ENCODE measurements at places on chromosomes 2 and 18. TPM values are rescaled to one million over a fixed set of nuclear protein-coding genes. Genes with fewer than 3 reads are reported as not detected.
A peak's percentile ranks its signal among the peaks of the same experiment; 100 is the strongest.

- no peak for DNase-seq
- H3K27ac ChIP-seq, result no peak overlapping the region
Measured at GRCh38 chr2:184698476-184698875, 100.1 kb downstream of the ZNF804A start.

DNA sequence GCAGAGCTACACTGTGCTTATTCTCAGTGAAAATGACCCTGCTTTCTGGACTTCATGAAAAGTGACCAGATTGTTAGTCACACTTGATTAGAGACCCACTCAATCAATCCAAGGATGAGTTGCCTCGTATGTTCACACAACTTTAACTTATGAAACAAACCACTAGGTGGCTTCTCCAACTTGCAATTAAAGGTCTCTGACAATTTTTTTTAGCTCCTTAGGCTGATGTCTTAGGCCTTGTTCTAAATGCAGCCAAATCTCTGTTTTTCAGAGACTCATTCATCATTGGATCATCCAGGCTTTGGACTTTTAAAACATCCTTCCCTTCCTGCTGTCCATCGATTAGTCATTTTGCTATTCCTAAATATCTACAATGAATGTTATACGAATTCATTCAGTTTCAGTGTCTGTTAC lies 63.4 kb downstream of the MREG start:
- no peak overlapping the region for H3K27ac ChIP-seq
- DNase-seq, result peak; percentile 57
- H3K4me3 ChIP-seq, result no peak overlapping the region
- H3K27me3 ChIP-seq, result no peaks in the 10 kb centered on the region

- H3K4me1 ChIP-seq, result peaks cover 3% of the 10 kb centered on the region
- no peak overlapping the region for H3K4me3 ChIP-seq
- no peaks in the 10 kb centered on the region for H3K27me3 ChIP-seq
- H3K36me3 ChIP-seq, result no peaks in the 10 kb centered on the region
- DNase-seq, result no peak
- no peak overlapping the region for H3K27ac ChIP-seq
Measured at GRCh38 chr18:848062-848861, 36.2 kb upstream of the YES1 start.

DNA sequence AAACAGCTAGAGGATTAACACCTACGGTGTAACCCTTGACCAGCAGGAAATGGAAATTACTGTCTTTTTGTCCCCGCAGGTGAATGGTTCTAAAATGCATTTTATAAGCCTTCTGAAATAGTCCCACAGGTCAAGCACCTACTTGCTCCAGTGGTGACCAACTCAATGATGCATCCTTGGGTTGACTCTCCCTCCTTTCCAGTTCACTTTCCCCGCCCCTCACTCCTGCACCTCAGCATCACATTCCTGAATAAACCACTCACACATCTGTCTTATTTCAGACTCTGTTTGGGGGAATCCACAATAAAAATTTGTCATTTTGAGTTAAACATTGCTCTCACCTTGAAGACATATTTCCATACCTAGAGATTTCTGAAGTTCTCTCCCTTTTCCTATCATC lies 446.0 kb upstream of the TNP1 start:
- no peak overlapping the region for H3K4me3 ChIP-seq
- no peaks in the 10 kb centered on the region for H3K4me1 ChIP-seq
- no peak for DNase-seq

GRCh38 chr2:223545830-223546229 lies 56.3 kb downstream of the SCG2 start:
- no peak overlapping the region for H3K27ac ChIP-seq
- DNase-seq, result peak; percentile 34
- no peak overlapping the region for H3K4me3 ChIP-seq
- peaks cover 5% of the 10 kb centered on the region for H3K4me1 ChIP-seq
- no peaks in the 10 kb centered on the region for H3K36me3 ChIP-seq
- no peaks in the 10 kb centered on the region for H3K27me3 ChIP-seq

GRCh38 chr18:45059695-45060094 lies 379.0 kb downstream of the SETBP1 start:
- H3K4me3 ChIP-seq, result no peak overlapping the region
- no peaks in the 10 kb centered on the region for H3K36me3 ChIP-seq
- peak; percentile 76 for DNase-seq
- no peak overlapping the region for H3K27ac ChIP-seq
- no peaks in the 10 kb centered on the region for H3K27me3 ChIP-seq

DNA sequence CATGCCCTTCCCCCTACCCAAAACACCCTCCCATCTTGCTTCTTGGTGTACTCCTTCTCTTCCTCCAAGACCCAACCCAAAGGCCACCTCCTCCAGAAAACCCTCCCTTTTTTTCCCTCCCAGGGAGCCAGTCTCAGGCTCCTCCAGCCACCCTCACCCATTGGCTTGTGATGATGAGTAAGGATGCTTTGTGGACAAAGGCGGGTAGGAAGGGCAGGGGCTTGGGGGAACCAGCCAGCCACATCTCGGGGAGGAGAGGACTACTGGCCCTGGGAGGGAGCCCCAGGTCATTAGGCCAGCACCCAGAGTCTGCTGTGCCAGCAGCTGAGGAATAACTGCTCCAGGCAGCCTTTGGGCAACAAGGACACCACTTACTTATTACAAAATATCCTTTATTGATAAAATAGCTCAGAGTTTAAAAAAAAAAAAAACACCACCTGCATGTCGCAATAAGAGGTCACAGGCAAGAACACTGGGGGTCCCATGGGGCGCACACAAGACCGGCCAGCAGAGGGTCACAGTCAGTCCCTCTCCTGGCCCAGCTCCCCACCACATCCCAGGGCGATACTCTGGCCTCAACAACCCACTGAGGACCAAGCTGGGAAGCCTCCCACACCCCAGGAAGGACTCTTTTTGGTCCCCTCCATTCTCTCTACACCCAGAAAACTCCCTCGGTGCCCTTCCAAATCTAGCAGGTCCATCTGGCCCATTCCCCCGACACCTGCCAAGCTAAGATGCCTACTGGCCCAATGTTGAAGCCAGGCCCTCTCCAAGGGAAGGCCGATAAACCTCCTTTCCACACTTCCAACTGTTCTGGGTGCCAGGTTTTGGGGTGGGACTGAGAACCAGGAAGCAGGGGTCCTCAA lies 3.6 kb downstream of the ADRA2B start:
- no peak overlapping the region for H3K27ac ChIP-seq
- no peaks in the 10 kb centered on the region for H3K4me1 ChIP-seq
- no peak for DNase-seq
- peaks cover 30% of the 10 kb centered on the region for H3K27me3 ChIP-seq
- no peak overlapping the region for H3K4me3 ChIP-seq

GRCh38 chr2:232787806-232788205 lies 11.4 kb upstream of the KCNJ13 start:
- no peaks in the 10 kb centered on the region for H3K4me1 ChIP-seq
- no peaks in the 10 kb centered on the region for H3K27me3 ChIP-seq
- DNase-seq, result no peak
- no peak overlapping the region for H3K4me3 ChIP-seq
- H3K36me3 ChIP-seq, result no peaks in the 10 kb centered on the region

DNA sequence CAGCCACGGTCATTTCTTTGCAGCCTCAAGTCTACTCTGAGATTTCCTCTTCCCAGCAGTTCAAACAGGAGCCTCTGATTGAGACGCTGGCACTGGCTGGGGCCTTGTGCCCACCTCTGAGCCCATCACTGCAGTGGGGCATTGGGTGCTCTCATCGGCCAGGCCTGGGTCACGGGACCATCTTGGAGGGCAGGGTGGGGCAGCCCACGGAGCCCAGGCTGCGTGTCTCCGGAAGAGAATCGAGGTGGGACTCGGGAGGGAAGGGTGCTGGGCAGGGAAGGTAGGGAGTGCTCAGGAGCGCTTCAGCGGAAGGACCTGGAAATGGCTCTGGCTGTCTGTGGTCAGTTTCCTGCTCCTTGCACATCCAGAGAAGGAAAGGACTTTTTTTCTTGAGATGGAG lies 82.4 kb downstream of the RTP5 start:
- no peaks in the 10 kb centered on the region for H3K27me3 ChIP-seq
- no peak overlapping the region for H3K27ac ChIP-seq

- no peaks in the 10 kb centered on the region for H3K27me3 ChIP-seq
- H3K27ac ChIP-seq, result no peak overlapping the region
- peak; percentile 45 for DNase-seq
- H3K4me1 ChIP-seq, result peaks cover 23% of the 10 kb centered on the region
- no peaks in the 10 kb centered on the region for H3K36me3 ChIP-seq
Measured at GRCh38 chr2:37457401-37457901, 113.0 kb downstream of the QPCT start.

GRCh38 chr18:75075429-75075841 lies 133.5 kb downstream of the PTGR3 start:
- no peaks in the 10 kb centered on the region for H3K4me1 ChIP-seq
- no peaks in the 10 kb centered on the region for H3K36me3 ChIP-seq
- no peak for DNase-seq
- H3K27me3 ChIP-seq, result no peaks in the 10 kb centered on the region
- no peak overlapping the region for H3K27ac ChIP-seq
- no peak overlapping the region for H3K4me3 ChIP-seq

- no peaks in the 10 kb centered on the region for H3K4me1 ChIP-seq
- peak; percentile 46 for DNase-seq
- no peaks in the 10 kb centered on the region for H3K27me3 ChIP-seq
- H3K27ac ChIP-seq, result no peak overlapping the region
- no peaks in the 10 kb centered on the region for H3K36me3 ChIP-seq
Measured at GRCh38 chr2:150548527-150548926, 61.1 kb upstream of the RND3 start.

- H3K27ac ChIP-seq, result no peak overlapping the region
- no peaks in the 10 kb centered on the region for H3K4me1 ChIP-seq
- H3K4me3 ChIP-seq, result no peak overlapping the region
- no peak for DNase-seq
- H3K27me3 ChIP-seq, result no peaks in the 10 kb centered on the region
- no peaks in the 10 kb centered on the region for H3K36me3 ChIP-seq
Measured at GRCh38 chr2:236102971-236103370, 65.2 kb downstream of the GBX2 start.

The CCDC74B gene
- 3.1 TPM for total RNA-seq

The KLHL30 gene
- total RNA-seq, result 1.2 TPM

The SCTR gene
- not detected for total RNA-seq

The CHRNA1 gene
- total RNA-seq, result 0.33 TPM

The KCNJ13 gene
- total RNA-seq, result not detected

The SERPINB4 gene
- total RNA-seq, result not detected

The SULT1C4 gene
- 0.26 TPM for total RNA-seq

The CPLX4 gene
- total RNA-seq, result not detected

The AMER3 gene
- not detected for total RNA-seq

The DDX18 gene
- total RNA-seq, result 37.2 TPM

The TNFAIP6 gene
- 53.8 TPM for total RNA-seq
